ENCODE measurements at places on chromosomes 1 and 21.

DNA sequence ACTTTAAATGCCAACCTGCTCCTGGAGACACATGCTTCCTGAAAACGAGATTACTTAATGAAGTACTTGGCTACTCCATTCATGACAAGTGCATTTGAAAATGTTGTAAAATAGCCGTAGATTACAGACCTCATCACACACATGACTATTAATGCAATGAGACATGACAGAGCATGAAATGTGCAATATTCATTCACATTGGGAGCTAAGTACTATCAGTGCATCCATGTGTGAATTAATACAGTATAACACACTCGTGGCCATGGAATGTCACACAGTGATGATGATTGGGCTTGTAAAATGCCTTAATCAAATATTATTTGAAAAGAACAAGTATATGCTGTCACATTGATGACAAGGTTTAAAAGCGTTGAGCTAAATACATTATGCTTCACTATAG, 407.0 kb downstream of the AMY1C start:
- DNase-seq = no peak

GRCh38 chr21:44378646-44379514, 25.5 kb downstream of the TRPM2 start:
- no peak for DNase-seq

DNA sequence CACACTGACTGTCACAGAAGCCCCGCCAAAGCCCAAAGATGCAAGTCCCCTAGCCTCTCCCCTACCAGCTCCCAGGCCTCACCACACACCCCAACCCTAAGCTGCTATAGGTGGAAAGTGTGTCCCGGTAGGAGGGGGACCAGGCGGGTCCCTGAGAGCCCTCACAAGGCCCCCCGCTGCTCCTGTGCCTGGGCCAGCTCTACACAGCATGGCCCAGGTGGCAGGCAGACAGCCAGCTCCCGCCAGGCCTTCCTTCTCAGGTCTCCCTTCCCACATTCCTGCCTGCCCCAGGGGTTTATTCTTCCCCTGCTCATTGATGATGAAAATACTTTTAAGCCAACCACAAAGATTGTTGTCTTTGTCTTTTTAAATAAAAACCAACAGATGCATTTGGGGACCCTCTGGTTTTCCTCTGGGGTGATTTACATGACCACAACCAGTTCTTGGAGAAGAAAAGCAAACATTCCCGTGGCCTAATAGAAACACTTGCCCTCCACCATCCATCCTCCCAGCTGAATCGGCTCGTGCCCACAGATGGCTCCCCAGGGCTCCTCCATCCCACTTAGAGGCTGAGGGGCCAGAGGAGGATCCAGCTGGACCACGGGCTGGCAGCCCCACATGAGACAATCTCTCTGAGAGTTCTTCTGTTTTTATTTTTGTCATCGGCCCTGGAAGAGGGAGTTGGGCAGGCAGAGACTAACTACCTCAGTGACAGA, 93.1 kb downstream of the DMRTB1 start:
- no peak for DNase-seq

GRCh38 chr1:57860931-57861565, 437.2 kb upstream of the DAB1 start:
- no peak for DNase-seq

GRCh38 chr1:92374223-92374622, 75.4 kb downstream of the RPAP2 start:
- DNase-seq = no peak

DNA sequence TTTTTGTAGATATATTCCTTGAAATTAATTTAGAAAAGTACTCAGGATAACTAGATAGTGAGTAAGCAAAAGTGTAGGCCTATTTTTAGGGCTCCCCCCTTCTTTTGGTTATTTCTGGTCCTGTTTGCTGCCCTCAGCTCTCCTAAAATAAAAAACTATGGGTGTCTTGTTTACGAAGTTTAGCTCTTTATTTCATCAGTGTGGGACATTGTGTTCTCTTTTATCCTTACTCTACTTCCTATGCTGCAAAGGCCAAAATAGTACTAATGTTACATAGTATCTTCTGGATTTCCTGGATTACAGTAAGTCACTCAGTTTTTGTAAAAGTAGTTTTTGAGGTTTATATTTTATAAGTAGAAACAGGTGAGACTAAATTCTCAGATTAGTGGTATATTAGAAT, 15.4 kb downstream of the CEP350 start:
- no peak for DNase-seq

DNA sequence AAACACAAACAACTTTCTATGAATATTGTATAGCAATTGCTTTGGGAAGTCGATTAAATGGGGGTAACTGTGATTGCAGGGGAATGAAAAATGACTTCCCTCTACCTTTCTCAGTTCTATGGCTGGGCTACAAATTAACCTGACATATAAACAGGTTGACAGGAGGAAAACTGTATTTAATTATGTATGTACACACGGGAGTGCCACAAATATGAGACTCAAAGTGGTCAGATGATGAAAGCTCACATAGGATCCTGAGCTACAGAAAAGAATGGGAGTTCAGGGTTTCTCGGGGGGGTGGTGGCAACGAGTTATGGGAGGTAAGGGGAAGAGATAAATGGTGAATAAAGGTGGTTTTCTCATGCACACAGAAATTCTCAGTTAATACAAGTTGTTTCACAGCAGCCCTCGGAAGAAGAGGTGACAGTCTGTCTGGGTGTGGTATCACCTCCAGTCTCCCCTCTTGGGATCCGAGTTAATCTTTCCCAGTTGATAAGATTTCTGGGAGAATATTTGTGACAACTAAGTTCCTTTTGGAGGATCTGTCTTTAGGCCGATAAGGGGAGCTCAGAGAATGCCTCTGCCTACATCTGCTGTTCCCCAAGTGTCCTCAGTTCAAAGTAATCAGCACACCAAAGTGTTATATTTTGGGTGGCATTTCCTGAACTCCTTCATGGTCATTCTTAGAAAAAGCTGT, 26.3 kb downstream of the GADD45A start:
- no peak for DNase-seq
